LHCN-M2 (cell line): ENCODE measurements at places on chromosomes 12 and 14. TPM values are rescaled to one million over a fixed set of nuclear protein-coding genes. Genes with fewer than 3 reads are reported as not detected.

DNA sequence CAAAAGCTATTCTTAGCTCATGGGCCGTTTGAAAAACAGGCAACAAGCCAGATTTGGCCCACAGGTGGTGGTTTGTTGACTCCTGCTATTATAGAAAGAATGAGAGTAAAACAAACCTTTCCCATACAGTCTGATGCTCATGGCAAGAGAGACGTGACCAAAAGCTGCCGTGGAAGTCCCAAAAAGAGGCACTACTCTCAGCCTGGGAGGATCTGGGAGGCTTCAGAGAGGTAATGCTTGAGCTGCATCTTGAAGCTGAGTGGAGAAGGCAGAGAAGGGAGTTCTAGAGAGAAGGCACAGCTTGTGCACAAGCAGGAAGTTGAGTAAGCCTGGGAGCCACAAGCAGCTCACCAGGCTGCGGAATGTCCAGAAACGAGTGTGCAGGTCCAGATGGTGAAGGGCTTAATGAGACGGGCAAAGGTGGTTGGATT, 9.6 kb downstream of the PLXNC1 start:
- DNase-seq: no peak

GRCh38 chr14:63725786-63726460, 1.9 kb downstream of the SGPP1 start:
- no peak for DNase-seq

The AQP2 gene
- total RNA-seq: not detected in 2 replicates

DNA sequence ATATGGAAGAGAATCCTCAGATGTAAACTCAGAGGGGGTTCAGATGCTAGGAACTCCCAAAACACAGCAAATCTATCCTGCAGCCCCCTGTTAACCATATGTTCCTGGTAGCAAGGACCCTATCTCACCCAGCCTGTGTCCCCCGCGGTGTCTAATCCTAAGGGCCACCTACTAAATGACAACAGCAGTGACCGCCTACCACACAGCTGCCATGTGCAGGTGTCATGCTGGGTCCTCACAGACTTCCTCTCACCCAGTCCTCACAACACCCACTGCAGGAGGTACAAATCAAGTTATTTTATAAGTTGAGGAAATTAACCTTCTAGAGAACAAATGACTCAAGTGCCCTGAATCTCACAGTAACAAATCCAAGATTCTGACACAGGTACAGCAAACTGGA, 73.9 kb downstream of the ITPK1 start:
- DNase-seq: no peak
